ENCODE measurements at places on chromosomes 12 and 14.

DNA sequence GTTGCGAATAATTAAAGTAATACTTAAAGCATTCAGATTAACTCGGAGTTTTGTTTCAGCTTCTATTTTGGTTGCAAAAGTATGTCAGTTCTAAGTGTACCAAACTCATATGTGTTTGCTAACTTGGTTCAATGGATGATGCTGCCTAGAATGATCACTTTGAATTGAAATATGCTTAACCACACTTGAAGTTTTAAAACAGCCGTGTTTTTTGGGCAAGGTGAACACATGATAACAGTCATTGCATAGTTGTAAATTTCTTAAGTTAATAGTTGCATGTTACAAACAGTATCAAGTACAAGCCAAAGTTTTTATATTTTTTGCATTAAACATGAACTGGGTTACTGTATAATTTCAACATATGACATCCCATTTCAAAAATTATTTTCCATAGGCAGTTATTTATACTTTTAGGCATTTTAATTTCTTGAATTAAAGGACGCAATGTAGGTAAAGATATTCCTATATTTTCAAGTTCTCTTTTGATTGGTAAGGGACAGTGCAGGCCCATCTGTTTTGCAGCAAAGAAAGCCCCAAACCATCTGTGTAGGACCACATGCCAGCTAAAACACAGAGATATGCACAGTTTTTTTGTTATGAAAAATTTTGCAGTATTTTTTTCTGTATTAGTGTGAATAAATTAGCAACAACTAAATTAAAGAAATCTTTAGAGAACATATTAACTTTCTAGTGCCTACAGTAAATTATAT lies 575.5 kb downstream of the PRKD1 start:
- no peak for DNase-seq

GRCh38 chr12:49696723-49697122 lies 10.5 kb downstream of the FMNL3 start:
- DNase-seq: no peak

DNA sequence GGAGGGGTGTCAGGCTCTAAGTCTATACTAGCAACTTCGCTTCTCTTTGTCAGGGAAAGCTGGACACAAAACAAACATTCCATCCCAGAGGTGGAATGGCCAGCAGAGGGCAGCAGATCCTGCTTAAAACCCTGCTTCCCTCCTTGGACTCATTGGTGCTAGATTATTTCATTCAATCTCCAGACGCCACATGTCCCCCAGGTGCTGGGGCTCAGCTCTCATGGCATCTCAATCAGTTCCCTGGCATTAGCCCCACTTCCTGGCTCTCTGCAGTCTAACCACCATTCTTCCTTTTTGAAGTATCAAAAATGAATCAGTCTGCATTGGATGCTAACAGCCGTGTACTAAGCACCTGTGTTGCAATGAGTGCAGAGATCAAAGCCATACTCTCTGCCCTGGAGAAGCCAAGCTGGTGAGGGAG lies 8.1 kb upstream of the PPP1R1A start:
- peak; percentile 69 for DNase-seq

DNA sequence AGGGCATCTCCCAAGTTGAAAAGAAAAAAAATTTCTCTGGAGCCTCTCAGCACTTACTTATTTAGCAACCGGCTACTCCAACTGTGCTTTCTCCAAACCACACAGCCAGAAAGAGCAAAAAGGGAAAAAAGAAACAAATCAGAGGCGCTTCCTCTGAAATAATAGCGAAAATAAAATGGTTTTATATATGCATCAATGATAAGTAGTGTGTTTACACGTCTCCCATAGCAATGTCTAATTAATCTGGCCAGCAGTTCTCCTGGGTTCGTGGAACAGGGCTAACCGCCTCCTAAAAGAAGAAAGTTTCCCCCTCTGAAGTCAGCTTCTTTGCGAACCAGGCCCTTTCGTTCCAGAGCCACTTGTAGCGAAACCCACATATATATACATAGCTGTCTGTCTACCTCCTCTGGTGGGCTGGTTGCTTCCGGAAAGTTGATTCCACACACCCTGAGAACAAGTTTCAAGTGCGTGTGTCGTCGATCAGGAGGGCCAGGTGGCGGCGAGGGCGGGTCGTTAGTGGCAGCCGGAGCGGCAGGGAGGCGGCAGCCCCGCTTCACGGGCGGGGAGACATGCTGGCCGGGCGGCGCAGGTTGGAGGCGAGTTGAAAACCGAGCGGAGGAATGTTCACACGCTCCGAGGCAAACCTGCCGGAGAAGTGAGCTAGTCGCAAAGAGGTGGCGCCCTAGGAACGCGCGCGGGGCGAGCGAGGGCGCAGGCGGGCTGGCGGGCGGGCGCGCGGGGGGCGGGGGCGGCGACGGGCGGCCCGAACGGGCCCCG lies 2.7 kb downstream of the PTHLH start:
- no peak for DNase-seq

GRCh38 chr12:56633468-56634241 lies 3.5 kb upstream of the BAZ2A start:
- no peak for DNase-seq

GRCh38 chr14:69711065-69711464 lies 55.9 kb upstream of the SRSF5 start:
- DNase-seq: no peak

DNA sequence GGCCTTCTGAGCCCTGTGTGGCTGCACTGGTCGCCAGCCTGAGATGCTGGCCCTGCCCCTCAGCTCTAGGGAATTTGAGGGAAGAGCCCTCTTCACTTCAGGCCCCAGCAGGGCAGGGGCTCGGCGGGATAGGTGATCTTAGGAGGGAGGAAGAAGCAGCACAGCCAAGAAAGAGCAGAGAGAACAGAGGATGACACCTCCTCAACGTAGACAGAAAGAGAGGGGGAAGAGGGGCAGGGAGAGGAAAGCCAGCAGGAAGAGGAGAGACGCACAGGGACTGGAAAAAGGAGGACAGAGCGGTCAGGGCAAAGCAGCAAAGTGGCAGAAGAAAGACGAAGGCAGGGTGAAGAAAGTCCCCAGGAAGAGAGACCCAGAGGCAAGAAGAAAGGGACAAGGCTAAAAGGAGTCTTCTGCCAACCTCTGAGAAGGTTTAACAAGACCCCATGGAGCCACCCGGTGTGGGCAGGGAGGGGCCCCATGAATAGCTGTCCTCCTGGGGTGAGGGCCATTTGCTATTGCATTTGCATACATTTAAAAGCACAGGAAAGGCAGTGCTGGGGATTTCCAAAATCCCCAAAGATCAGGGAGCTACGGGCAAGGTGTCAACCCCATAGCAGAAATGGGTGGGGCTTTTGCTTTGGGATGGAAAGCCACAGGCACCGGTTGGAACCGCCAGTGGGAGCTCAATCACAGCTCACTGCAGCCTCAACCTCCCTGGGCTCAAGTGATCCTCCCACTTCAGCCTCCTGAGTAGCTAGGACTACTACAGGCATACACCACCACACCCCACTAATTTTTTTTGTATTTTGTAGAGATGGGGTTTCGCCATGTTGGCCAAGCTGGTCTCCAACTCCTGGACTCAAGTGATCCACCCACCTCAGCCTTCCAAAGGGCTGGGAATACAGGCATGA lies 22.7 kb downstream of the CMKLR1 start:
- no peak for DNase-seq

DNA sequence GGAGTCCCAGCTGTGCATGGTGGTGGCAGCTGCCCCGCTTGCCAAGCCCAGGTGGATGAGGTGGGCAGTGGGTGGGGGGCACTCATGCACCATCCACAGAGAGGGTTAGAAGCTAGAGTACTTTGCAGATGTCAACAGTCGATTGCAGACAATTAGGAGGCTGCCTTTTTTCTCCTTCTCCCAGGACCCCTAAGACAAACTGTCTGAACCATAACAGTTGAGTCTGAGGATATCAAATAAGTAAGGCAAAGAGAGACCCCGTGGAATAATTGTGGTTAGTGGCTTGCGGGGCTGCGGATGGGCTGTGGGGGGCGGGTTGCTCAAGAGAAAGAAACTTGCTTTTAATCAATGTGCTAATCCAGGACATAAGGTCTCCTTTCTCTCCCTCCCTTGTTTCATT lies 926.2 kb downstream of the VRK1 start:
- DNase-seq: no peak

GRCh38 chr12:8905546-8905945 lies 8.8 kb upstream of the PHC1 start:
- DNase-seq: no peak

GRCh38 chr14:84298663-84299195 lies 1231.2 kb upstream of the FLRT2 start:
- DNase-seq: no peak

GRCh38 chr12:24600551-24600950 lies 348.4 kb downstream of the BCAT1 start:
- DNase-seq: peak; percentile 84

- no peak for DNase-seq
Measured at GRCh38 chr14:65065719-65066118, 36.6 kb downstream of the MAX start.

GRCh38 chr12:64782191-64782876 lies 23.1 kb upstream of the GNS start:
- peak; percentile 83 for DNase-seq

DNA sequence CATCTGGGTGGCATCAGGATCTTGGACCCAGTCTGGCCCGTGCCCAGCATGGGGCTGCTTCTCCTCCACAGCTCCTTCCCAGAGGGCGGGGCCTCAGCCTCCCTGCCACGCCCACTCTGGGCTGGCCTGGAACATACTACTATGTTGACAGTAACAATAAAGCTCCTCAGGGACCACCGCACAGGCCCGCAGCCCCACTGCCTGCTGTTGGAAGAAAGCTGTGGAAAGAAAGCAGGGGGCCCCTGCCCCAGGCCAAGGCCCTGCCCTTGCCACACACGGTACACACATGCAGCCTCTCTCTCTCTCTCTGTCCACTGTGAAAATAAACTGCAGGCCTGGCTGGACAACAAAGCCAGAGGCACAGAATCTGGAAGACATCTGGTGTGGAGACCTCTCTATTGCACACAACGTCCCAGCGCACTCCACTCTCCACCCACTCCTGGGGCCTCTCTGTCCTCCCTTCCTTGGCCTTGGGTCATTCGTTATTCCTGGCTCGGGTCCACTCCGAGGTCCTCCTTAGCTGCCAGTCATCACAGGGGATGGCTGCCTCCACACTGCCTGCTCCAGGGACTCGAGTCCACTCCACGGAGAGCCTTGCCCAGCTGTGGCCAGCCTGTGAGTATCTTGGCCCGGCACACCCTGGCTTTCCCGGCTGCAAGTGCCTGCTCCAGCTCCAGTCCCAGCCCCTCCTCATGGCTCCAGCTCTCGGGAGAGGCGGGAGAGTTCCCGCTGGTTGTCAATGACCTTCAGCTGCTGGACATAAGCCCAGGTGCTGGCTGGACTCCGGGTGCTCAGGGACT lies 11.8 kb upstream of the ENDOU start:
- DNase-seq: no peak

GRCh38 chr14:52974406-52974805 lies 23.6 kb upstream of the FERMT2 start:
- no peak for DNase-seq

- DNase-seq: no peak
Measured at GRCh38 chr12:66115071-66115600, 15.4 kb downstream of the LLPH start.

- no peak for DNase-seq
Measured at GRCh38 chr14:36718216-36718615, 56.6 kb downstream of the PAX9 start.

DNA sequence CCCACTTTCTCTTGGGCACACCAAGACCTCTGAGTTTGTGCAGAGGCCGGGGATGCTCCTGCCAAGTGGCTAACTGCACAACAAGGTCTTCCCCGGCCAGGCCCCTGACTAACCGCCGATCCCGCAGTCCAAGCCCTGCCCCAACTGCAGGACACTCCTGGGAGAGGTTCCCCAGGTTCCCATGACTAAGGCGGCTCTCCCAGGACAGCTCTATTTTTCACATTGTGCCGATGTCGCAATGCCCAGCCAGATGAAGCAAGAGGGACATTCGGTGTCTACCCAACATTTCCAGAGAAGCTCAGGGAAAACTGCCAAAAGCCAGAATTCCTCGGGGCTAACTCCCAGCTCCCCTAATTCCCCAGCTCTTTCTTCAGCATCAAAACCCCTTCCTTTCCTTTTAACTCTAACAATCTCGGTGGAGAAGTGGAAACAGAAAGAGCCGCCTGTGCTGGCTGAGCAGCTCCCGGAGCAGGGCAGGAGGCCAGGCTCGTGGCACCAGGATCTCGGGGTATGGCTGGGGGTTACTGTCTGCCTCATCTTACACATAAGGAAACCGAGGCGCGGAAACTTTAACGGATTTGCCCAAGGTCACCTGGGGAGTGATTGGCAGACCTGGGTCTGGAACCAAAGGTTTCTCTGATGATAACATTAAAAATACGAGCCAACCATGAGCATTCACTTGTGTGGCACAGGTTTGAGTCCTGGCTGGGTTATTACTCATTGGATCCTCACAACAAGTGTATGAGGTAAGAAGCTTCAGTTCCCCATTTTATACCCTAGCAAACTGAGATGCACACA lies 318.2 kb downstream of the BCL11B start:
- DNase-seq: peak; percentile 68

GRCh38 chr14:95522556-95522955 lies 6.1 kb upstream of the SYNE3 start:
- DNase-seq: peak; percentile 56

DNA sequence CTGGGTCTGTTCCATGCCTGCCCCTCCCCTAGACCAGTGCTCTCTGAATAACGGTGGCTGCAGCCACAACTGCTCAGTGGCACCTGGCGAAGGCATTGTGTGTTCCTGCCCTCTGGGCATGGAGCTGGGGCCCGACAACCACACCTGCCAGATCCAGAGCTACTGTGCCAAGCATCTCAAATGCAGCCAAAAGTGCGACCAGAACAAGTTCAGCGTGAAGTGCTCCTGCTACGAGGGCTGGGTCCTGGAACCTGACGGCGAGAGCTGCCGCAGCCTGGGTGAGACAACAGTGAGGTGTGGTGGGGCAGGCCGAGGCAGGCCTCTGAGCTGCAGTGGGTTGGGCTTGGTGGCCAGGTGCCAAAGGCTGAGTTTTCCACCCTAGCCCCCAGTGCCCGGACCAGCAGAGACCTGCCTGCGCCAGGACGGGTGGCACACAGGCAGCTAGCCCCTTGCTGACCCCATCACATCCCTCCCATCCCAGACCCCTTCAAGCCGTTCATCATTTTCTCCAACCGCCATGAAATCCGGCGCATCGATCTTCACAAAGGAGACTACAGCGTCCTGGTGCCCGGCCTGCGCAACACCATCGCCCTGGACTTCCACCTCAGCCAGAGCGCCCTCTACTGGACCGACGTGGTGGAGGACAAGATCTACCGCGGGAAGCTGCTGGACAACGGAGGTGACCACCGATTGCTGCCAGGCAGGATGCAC lies 28.2 kb upstream of the LRP1-AS start:
- DNase-seq: peak; percentile 86

GRCh38 chr12:10397296-10397695 lies 7.5 kb upstream of the KLRK1 start:
- no peak for DNase-seq

GRCh38 chr14:75094896-75095295 lies 25.5 kb downstream of the ZC2HC1C start:
- no peak for DNase-seq

- peak; percentile 86 for DNase-seq
Measured at GRCh38 chr12:93139028-93139665, 210.1 kb upstream of the EEA1 start.

GRCh38 chr12:98788396-98788795 lies 143.3 kb downstream of the APAF1 start:
- DNase-seq: no peak
